ENCODE measurements at places on chromosomes 12 and 14.
A peak's percentile ranks its signal among the peaks of the same experiment; 100 is the strongest.

DNA sequence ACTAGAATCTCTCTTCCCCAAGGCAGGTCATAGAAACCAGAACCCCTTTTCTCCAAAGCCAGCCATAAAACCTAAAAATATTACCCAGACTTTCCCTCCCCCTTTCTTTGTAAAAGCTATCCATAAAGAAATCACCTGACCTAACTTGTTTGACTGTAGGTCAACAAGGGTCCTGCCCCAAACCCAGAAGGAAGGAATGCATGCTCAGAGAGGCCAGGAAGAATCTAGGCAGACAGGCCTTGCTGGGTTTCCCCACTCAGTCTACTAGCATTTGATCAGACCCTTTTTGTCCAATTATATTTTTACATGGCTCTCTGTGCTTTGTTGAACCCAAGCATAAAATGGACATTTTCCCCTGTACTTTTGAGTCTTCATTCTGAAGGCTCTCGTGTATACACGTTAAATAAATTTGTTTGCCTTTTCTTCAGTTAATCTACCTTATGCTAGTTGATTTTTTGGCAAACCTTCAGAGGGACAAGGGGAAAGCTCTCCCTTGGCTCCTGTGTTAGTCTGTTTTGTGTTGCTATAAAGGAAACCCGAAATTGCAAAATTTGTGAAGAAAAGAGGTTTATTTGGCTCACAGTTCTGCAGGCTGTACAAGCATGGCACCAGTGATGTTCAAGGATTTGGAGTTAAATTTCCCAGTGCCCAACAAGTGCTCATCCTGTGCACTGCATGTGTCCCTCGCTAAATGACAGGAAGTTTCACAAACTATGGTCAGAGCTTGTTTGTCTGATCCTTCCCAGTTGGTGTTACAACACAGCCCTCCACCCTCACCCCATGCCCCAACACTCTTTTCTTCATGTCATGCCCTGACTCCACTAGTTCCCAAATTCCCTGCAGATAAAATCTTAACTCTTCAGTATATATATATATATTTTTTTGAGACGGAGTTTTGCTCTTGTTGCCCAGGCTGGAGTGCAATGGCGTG lies 14.2 kb upstream of the RASSF3 start:
- no peaks in the 10 kb centered on the region for H3K36me3 ChIP-seq
- no peak for DNase-seq
- no peak overlapping the region for H3K27ac ChIP-seq
- no peaks in the 10 kb centered on the region for H3K4me1 ChIP-seq
- H3K27me3 ChIP-seq: no peaks in the 10 kb centered on the region
- H3K4me3 ChIP-seq: no peak overlapping the region

- no peak overlapping the region for H3K27ac ChIP-seq
- H3K36me3 ChIP-seq: no peaks in the 10 kb centered on the region
- H3K4me1 ChIP-seq: no peaks in the 10 kb centered on the region
- H3K27me3 ChIP-seq: no peaks in the 10 kb centered on the region
Observed at GRCh38 chr12:66072566-66072965, 58.0 kb downstream of the LLPH start.

GRCh38 chr14:63229330-63230059 lies 25.3 kb downstream of the RHOJ start:
- H3K4me1 ChIP-seq: no peaks in the 10 kb centered on the region
- H3K27me3 ChIP-seq: no peaks in the 10 kb centered on the region
- no peak overlapping the region for H3K4me3 ChIP-seq
- no peak overlapping the region for H3K27ac ChIP-seq

GRCh38 chr12:2960390-2960956 lies 1.3 kb downstream of the TEAD4 start:
- H3K36me3 ChIP-seq: no peaks in the 10 kb centered on the region
- H3K27me3 ChIP-seq: peaks cover 7% of the 10 kb centered on the region
- no peaks in the 10 kb centered on the region for H3K4me1 ChIP-seq

DNA sequence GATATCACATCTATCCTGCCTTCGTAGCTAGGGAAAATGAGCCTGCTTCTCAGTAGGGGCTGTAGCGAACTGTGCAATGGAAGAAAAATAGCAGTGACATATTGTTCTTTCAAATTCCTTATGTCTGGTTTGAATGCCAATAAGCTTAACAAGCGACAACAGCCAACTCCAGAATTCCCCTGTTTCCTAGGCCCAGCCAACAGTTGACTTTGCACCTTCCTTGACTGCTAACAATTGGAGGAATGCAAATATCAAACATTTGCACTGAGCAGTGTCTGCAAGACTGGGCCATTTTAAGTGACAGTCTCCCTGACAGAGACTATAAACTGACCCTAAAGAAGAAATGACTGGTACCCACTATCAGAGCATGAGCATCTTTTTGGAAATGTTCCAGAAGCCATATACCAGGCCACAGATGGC lies 12.0 kb upstream of the SERPINA1 start:
- H3K4me1 ChIP-seq: no peaks in the 10 kb centered on the region
- no peak overlapping the region for H3K27ac ChIP-seq
- H3K36me3 ChIP-seq: no peaks in the 10 kb centered on the region

DNA sequence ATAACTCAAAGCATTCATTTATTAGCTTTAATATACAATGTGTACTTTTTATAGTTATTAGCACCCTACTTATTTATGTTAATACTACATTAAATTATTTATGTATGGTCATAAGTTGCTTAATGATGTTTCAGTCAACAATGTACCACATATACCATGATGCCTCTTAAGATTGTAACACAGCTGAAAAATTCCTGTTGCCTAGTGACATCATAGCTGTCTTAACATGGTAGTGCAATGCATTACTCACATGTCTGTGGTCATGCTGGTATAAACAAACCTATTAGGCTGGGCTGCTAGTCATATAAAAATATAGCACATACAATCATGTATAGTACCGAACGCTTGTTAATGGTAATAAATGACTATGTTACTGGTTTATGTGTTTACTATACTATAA lies 120.4 kb downstream of the ANO6 start:
- no peak overlapping the region for H3K27ac ChIP-seq
- H3K36me3 ChIP-seq: no peaks in the 10 kb centered on the region
- no peaks in the 10 kb centered on the region for H3K27me3 ChIP-seq
- H3K4me1 ChIP-seq: no peaks in the 10 kb centered on the region
- DNase-seq: no peak
- H3K4me3 ChIP-seq: no peak overlapping the region

DNA sequence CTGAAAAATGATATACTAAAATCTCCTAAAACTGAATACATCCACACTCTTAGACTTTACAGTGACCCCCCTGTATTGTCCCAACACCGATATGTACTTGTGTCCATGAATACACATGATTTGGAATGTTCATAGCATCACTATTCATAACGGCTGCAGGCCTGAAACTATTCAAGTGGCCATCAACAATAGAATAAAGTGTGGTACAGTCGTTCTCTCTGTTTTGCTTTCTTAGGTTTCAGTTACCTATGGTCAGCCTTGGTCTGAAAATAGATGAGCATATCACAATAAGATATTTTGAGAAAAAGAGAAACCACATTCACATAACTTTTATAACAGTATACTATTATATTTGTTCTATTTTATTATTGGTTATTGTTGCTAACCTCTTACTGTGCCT lies 150.6 kb downstream of the ASCL4 start:
- no peak overlapping the region for H3K27ac ChIP-seq
- no peak overlapping the region for H3K4me3 ChIP-seq
- H3K4me1 ChIP-seq: peaks cover 15% of the 10 kb centered on the region
- DNase-seq: peak; percentile 48

DNA sequence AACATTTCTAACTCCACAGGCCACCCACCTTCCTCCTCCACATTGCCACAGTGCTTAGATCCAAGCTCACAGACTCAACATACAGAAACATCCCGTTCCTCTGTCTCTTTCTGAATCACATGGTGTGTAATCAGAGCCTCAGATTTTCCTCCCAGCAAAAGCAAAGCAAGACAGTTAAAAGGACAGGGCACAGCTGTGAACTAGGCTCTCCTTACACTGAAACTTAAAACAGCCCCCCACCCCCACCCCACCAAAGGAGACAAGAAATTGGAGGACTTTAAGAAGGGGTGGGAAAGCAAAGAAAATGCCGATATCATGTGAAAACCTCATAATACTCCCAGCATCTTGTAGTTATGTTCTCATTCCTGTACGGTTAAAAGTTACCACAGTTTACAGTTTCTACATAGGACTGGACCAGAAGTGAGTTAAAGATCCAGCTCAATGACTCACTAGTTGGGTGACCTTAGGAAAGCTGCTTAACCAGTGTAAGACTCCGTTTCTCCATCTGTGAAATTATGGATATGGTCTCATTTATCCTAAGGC lies 4.8 kb downstream of the YBX3 start:
- no peak for DNase-seq
- peaks cover 16% of the 10 kb centered on the region for H3K4me1 ChIP-seq
- no peak overlapping the region for H3K4me3 ChIP-seq
- peaks cover 6% of the 10 kb centered on the region for H3K36me3 ChIP-seq
- H3K27me3 ChIP-seq: no peaks in the 10 kb centered on the region

DNA sequence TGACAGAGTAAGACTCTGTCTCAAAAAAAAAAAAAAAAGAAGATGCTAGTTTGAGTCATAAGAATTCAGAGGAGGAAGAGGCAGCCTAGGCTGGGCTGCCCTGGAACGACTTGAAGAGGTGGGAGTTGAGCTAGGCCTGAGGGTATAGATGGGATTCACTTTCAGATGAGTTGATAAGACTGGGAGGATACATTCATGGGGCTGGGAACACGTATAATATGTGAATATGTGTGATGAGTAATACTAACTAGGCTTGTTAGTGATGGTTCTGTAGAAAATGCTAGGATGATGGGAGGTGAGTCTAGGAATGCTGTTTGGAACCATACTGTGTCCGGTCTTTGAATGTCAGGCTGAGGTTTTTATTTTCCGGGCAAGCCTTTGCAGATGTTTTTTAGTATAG lies 9.0 kb downstream of the PLEKHA5 start:
- no peak overlapping the region for H3K27ac ChIP-seq
- no peak overlapping the region for H3K4me3 ChIP-seq
- no peaks in the 10 kb centered on the region for H3K27me3 ChIP-seq
- no peak for DNase-seq
- no peaks in the 10 kb centered on the region for H3K4me1 ChIP-seq
- H3K36me3 ChIP-seq: no peaks in the 10 kb centered on the region
